ENCODE measurements at places on chromosomes 5 and 9. TPM values are rescaled to one million over a fixed set of nuclear protein-coding genes. Genes with fewer than 3 reads are reported as not detected.

Gene UBAP1
- 48.9 TPM for total RNA-seq

- no peak for DNase-seq
These were observed 200.0 kb upstream of the ATP10B start for GRCh38 chr5:161051920-161052500.

DNA sequence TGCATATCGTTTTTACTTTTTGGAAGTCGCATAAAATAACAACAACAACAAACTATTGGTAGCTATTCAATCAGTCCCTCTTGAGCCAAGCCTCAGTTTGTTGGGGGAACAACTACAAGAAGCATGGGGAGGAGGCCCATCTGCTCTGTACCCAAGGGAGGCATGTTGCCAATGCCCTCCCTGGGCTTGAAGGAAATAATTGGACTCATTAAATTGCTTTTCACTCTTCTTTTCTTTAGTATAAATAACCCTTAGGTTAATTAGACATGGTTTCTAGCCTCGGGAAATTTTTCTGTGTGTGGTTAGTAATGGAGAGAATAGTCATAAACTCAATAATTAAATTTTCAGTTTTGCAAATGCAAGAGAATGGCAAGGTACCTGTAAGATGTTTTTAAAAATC lies 500.7 kb downstream of the TLE4 start:
- DNase-seq, result no peak

- no peak for DNase-seq
These were observed 297.9 kb upstream of the PCSK5 start for GRCh38 chr9:75592586-75592985.

GRCh38 chr9:74309654-74310053 lies 187.5 kb upstream of the RORB start:
- DNase-seq, result no peak

Gene GABRA6
- total RNA-seq, result not detected

Measured in Right ventricle myocardium inferior (tissue), 1 donor.